ENCODE measurements at places on chromosomes 12 and 14.

GRCh38 chr14:95939335-95939734 is 62.7 kb downstream of the TUNAR start:
- DNase-seq: no peak

DNA sequence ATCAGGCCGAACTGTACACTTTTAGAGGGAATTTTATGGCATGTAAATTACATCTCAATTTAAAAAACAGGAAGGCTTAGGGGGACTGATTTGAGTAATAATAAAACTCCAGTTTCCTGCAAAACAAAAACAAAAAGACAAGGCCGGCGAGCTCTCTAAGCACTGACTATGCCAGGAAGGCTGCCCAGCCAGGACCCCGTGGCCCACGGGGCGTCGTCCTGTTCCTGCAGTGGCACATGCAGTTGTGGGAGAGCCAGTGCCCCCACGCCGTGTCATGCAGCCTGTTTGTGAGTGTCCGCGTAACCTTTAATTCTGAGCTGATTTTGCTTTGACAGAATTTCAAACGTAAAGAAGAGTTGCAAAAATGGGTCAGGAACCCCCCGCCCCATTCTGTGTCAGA is 10.5 kb downstream of the XRCC3 start:
- DNase-seq: no peak

DNA sequence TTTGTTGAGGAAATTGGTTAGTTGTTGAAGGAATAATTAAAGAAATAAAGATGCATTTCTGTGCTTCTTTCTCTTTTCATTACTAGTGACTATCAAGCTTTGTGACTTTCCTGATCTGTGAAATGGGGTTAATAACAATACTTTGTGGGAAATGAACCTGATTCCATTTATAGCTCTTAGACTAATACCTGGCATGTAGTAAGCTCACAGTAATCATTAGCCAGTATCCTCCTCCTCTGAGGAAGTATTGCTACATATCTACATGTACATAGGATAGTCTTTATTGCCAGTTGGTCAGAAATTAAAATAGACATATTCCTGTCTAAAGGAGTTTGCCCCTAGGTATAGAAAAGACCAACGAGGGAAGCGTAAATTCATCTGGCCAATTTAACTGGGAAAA is 1.8 kb upstream of the CCDC198 start:
- DNase-seq: no peak

DNA sequence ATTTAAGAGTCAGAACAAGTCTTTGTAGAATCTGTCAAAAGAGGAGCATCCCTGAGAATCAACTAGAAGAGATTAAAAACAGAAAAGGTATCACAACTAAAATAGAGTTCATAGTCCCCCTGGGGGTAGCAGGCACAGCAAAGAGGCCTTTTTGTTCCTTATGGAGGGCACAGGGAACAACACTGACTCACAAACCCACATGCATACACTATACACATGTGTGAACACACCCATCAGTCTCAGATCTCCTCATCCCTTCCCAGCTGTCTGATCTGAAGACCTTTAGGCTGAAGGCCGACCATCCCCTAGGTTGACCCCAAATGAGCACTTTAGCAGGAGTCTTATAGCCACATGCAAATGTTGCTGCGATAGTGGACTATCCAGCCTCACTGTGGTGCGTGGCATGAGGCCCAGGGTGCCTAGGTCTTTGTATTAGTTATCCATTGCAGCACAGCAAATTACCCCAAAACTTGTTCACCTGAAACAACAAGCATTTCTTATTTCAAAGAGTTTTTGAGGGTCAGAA is 236.7 kb upstream of the EGLN3 start:
- DNase-seq: no peak

- no peak for DNase-seq
Observed at GRCh38 chr12:91980389-91980821, 165.2 kb downstream of the BTG1 start.

- DNase-seq: no peak
Observed at GRCh38 chr14:101125719-101126651, 222.5 kb upstream of the RTL1 start.

DNA sequence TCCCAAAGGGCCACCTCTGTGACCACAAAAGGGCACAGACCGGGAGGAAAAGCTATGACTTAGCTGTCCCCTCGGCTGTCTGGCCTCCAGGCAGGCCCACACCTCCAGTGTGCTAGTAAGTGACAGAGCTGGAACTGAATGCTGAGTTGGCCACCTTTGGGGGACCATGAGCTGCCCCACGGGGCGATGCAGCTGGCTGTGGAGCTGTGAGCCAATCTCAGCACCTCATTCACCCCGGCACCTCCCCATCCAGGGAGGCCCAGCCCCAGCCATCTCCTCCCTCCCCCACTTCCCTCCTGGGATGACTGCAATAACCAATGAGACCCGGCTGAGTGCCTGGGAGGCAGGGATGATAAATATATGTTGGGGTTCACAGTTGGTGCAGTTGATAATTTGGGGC is 12.2 kb upstream of the TESC start:
- no peak for DNase-seq

DNA sequence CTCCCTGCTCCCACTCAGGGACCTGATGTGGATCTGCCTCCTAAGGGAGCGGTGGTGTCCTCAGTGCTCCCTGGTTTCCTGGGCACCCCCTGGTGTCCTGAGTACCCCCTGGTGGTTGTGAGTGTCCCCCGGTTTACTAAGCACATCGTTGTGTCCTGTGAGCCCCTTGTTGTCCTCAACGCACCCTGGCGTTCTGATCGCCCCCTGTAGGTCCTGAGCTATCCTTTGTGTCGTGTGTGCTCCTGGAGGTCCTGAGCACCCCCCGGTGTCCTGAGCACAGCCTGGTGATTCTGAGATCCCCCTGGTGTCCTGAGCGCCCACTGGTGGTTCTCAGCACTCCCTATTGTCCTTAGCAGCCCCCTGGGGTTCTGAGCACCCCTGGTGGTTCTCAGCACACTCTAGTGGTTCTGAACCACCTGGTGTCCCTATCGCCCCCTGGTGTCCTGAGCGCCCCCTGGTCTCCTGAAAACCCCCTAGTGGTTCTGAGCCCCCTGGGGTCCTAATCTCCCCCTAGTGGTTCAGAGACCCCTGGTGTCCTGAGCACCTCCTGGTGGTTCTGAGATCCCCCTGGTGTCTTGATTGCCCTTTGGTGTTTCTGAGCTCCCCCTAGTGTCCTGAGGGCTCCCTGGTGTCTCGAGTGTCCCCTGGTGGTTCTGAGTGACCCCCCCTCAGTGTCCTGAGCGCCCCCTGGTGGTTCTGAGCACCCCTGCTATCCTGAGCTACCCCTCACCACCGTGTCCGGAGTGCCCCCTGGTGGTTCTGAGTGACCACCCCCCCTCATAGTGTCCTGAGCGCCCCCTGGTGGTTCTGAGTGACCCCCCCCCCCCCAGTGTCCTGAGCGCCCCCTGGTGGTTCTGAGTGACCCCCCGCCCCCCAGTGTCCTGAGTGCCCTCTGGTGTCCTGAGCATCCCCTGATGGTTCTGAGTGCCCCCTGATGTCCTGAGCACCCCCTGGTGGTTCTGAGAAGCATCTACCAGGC is 615.1 kb downstream of the TMEM121 start:
- DNase-seq: no peak

GRCh38 chr12:26434299-26435068 is 239.1 kb downstream of the SSPN start:
- no peak for DNase-seq

- DNase-seq: no peak
Observed at GRCh38 chr14:90968025-90968424, 92.4 kb downstream of the RPS6KA5 start.

- DNase-seq: no peak
Observed at GRCh38 chr12:102322254-102322653, 124.6 kb upstream of the PMCH start.

DNA sequence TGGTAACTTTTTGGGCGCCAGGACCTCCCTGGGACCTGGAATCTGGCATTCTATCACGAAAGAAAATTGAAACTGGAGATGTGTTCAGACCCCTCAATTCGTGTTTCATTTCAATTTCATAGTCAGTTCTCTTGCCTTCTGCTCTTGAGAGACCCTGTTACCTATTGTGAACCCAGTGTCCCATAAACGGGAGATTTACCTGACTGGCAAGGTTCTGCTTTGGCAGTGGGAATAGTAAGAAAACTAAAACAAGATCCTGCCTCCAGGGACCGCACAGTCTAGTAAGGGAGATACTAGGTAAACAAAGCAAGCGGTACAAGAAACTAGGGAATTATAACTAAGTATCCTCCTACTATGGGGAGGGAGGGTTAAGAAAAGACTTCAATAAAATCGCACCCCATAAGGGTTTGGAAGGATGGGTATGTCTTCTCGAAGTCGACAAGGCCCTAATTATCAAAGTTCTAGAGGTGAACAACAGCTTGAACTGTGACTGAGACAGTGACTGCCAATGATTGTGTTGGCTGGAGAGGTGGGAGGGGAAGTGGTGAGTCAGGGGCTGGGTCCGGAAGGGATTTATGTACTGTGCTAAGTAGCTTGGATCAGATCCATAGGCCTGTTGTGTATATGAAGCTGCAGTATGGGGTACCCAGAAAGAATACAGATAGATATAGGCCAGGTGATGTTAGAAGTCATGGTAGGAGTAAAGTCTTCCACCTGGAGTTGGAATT is 754 bp downstream of the ACSS3 start:
- no peak for DNase-seq

DNA sequence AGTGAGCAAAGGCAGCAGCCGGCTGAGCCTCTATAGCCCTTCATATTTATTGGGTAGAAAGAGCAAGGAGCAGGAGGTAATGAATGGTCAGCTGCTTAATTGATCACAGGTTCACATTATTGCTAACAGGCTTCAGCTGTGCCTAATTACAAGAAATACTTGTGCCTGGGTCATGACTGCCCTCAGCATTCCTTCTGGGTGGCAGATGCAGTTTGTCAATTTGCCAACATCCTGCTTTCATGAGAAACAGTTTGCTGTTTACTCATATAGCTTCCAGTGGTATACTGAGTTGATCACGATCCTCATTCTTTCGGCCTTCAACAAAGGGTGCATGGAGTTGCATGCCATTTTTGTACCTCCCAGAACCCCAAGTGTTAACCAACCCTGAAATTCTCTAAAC is 81.0 kb upstream of the PLEKHG7 start:
- no peak for DNase-seq

DNA sequence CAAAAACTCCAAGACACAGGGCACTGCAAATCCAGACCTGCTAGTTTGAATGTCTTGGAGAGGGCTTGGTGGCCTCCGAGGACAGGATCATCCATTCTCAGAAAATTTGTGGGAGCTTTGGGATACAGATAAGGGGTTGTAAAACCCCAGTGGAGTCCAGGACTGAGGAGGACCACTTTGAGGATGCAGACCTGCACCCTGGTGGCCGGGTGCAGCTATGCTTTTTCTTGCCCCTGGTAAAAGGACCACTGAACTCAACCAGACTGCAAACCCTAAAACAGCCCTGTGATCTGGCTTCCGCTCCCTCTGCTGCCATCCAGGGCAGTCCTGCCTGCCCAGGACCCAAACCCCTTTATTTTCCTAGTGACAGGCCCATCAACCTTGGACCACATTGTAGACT is 169.5 kb upstream of the DAAM1 start:
- no peak for DNase-seq

- no peak for DNase-seq
Observed at GRCh38 chr12:54650889-54651288, 2.7 kb upstream of the DCD start.

DNA sequence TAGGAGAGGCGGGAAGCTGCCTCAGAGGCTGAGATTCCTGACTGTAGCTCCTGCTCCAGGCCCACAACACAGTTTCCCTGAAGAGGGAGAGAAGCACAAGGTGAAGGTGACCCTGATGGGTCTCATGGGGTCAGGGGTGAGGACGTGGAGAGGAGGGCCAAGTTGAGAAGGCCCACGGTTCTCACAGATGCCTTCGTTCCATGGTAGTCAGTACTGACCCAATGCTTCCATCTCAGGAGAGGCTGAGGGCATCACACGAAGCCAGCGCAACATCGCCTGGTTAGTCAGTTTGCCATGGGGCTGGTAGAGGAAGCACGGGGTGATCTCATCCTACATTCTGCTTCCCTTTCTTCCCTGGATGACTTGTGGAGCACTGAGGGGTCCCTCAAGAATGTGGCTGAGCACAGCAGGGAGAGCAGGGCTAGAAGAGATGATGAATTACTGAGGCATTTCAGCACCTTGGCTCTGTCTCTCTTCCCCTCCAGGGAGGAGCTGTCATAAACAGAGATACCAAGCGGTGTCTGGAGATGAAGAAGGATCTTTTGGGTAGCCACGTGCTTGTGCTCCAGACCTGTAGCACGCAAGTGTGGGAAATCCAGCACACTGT is 51.9 kb downstream of the GALNT8 start:
- DNase-seq: no peak

Measured in activated T-helper 1 cell treated with anti-CD3 and anti-CD28 coated beads, Interleukin-2, amount 50 U/mL, for 16 hours (primary cell).